ENCODE measurements at places on chromosomes 11 and 22.

- peak; percentile 55 for DNase-seq
Observed at GRCh38 chr11:128936606-128937251, 5.9 kb downstream of the TP53AIP1 start.

DNA sequence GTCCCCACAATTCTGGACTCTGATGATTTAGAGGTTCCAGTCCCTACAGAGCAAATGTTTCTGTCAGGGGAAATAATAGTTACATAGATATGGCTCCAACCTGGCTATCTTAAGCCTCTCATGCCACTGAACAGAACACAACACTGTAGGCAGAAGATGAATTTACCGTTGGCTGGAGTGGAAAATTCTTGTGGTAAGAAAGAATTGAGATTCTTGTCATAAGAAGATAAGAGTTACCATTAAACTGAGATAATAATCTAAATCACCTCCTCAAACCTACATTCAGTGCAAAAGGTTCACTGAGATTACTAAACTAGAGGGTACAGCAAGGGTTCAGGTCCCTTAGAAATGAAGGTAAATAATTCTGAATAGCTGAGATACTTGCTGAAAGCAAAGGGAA is 10.1 kb upstream of the NAALAD2 start:
- DNase-seq = no peak

GRCh38 chr11:118878163-118878563 is 5.5 kb upstream of the CXCR5 start:
- DNase-seq = no peak

GRCh38 chr22:36734171-36735058 is 30.9 kb upstream of the CACNG2 start:
- DNase-seq = no peak

DNA sequence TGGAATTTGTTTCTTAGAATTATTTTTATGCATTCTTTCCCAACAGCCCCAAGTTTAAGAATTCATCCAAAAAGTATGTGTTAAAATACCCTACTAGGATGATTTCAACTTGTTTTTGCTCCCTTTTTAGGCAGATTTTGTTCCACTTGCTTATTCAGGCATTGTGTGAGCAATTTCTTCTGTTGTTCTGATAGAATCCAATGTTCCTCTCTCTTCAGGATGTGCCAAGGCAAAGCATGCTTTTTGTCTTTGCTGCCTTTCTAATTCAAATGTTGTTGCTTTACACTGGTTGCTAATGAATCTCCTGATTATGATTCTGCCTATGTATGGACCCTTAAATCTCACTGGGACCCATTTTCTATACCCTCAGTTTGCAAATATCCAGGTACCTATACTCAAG is 131.2 kb upstream of the ARHGAP42 start:
- DNase-seq = no peak

- DNase-seq = no peak
Observed at GRCh38 chr22:27844656-27845591, 43.4 kb upstream of the MN1 start.

DNA sequence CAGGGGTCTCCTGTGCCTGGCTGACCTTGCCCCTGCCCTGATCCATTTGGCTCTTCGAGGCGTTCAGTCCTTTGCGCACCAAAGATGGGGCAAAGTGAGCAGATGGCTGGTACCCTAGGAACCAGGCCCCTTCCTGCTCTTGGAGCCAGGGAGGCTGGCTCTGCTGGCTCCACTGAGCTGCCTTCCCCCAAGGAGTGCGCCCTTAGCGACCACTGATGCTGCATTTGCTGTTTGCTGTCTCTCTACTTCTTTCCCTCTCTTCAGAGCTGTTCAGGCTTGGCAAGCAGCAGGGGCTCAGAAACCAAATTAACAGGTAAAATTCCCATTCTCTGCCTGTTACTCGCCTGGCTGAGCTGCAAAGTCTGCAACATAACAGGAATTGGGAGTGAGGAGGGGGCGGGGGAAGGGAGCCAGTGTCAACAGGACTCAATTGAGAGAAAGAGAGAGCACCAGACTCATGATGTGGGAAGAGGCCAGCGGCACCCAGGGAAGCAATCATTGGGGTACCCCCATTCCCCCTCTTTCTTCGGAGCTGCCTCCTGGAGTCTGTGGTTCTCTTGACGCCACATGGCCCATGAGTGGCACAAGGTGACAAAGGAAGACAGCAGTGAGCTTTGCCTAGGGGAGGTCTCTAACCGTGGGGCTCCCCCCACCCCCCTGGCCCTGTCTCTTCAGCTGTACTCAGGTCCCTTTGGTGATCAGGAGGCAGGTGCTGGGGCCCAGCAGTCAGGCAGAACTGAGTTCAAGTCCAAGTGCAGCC is 102.3 kb downstream of the TP53I11 start:
- no peak for DNase-seq

GRCh38 chr11:87894961-87895360 is 280.3 kb downstream of the RAB38 start:
- no peak for DNase-seq

- no peak for DNase-seq
Observed at GRCh38 chr11:105189581-105189980, 50.0 kb upstream of the CARD18 start.

DNA sequence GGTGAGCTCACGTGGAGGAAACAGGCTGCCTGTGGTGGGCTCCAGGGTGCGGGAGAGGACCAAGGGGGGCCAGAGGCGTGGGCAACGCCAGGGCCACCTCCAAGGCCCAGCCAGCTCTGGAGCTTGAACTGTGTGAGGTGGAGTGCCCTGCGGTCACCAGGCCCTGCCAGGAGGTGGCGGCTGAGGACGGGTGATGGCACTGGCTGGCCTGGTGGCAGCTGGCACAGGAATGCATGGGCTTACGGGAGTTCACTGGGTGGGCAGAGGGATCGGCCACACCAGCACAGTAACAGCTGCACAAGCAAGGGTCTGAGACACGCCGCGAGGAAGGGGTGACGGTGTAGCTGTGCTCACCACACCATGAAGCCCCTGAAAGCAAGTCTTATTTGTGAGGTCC is 15.8 kb downstream of the TOLLIP start:
- no peak for DNase-seq

DNA sequence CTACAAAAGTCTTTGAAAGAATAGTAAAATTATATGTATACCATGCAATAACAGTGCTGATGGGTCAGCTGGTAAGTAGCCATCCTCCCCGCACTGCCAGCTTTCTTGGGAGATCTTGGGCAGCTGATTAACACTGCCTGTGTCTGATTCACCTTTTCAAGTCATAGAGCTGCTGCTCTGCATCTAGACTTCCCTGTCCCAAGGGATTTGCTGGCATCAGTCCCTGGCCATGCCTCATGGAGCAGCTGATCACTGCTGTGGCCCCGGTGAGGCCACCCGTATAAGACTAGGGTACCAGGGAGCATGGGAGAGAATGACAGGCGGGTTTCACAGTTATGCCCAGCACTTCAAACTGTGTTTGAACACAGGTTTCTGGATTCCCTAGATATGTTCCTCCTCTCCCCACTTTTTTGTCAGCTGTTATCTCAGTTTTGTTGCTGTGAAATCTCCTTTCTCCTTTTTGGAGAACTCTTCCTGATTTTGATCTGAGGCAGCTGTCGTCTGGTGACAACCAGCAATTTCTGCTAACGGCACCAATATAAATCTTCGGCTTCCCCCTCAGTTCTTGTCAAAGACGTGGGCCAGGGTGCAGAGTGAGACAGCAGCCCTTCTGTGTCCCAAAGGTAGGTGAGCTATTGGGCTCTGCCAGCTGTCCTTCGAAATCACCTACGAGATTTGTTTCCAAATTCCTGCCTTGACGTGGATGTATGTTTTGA is 438.9 kb downstream of the NTM start:
- peak; percentile 8 for DNase-seq

- DNase-seq = no peak
Observed at GRCh38 chr11:69413015-69413801, 68.3 kb upstream of the LINC01488 start.

GRCh38 chr22:29635734-29636357 is 32.4 kb downstream of the NF2 start:
- peak; percentile 20 for DNase-seq

GRCh38 chr11:116970485-116971292 is 127.5 kb downstream of the SIK3 start:
- no peak for DNase-seq

DNA sequence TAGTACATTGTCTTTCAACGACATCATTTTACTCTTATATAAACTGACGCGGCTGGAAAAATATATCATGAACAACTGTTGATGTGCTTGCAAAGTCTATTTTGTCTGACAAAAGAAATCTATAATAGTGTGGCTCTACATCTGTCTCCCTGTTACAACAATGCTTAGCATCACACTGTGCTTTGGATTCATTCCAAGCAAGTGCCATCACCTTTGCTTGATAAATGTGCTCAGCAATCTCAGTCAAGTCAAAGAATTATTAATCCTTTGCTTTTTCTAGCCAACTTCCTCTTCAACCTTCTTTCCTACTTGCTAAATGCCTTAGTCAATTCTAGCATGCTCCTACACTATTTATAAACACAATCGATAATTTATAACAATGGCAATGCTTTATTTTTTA is 140.5 kb downstream of the FCHSD2 start:
- DNase-seq = peak; percentile 80

DNA sequence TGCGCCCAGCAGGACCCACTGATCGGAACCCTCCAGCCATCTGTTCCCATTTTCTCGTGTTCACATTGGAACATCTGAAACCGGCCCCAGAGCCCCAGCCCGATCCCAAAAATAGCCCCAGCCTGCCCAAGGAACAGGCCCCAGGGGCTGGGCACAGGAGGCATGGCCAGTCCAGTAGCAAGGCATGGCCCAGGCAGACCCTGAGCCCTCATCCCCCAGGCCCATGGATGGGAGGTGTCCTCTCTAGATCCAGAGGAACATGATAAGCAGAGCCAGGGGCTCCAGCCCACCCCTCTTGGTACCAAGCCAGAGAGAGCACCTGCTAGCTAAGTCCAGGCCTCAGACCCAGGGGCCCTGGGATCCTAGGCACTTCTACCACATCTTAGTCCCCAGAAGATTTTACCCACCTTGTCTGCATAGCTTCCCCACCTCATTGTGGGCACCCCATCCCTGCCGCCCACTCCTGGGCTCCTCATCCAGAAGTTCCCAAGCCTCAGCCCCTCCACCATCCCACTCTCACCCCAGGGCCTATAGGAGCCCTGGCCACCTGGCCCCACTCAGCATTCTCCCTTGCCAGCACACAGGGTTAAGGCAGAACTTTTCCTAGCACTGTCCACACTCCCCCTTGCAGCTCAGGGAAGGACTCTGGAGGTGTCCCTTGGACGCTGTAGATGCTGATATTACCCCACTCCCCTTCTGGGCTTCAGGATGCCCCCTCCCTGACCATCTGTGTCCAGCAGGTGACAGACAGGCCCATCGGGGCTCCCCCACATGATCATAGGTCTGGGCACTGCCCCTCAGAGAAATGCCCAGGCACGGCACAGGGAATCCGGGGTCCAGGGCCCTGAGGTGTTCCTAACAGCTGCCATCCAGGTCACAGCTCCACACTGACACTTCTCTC is 9.5 kb downstream of the BCL9L start:
- DNase-seq = no peak

- no peak for DNase-seq
Observed at GRCh38 chr22:32832174-32832573, 30.7 kb downstream of the TIMP3 start.

- no peak for DNase-seq
Observed at GRCh38 chr11:135069063-135069462, 657.0 kb upstream of the B3GAT1 start.

- DNase-seq = no peak
Observed at GRCh38 chr11:47979378-47980087, 826 bp upstream of the PTPRJ start.

- DNase-seq = no peak
Observed at GRCh38 chr11:73971175-73971719, 11.4 kb downstream of the UCP2 start.

GRCh38 chr11:64474680-64475079 is 115.7 kb downstream of the RPS6KA4 start:
- DNase-seq = no peak

DNA sequence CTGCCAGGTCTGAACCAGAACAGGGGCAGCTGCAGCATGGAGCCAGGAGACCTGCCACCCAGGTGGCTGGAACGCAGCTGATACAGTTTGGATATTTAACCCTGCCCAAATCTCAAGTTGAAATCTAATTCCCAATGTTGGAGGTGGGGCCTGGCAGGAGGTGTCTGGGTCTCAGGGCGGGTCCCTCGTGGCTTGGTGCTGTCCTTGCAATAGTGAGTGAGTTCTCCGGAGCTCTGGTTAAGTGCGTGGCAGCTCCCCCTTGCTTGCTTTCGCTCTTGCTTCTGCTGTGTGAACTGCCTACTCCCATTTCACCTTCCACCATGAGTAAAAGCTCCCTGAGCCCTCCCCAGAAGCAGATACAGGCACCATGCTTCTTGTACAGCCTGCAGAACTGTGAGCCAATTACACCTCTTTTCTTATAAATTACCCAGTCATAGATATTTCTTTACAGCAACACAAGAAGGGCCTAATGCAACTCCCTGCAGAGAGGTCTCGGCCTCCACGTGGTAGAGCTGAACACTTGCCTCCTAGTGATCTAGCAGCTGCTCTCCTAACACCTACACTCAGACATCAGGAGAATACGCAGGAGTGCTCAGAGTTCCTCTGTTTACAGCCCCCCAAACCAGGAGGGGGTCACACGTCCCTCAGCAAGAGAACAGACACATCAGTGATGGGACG is 203.7 kb downstream of the CTTN start:
- DNase-seq = no peak

DNA sequence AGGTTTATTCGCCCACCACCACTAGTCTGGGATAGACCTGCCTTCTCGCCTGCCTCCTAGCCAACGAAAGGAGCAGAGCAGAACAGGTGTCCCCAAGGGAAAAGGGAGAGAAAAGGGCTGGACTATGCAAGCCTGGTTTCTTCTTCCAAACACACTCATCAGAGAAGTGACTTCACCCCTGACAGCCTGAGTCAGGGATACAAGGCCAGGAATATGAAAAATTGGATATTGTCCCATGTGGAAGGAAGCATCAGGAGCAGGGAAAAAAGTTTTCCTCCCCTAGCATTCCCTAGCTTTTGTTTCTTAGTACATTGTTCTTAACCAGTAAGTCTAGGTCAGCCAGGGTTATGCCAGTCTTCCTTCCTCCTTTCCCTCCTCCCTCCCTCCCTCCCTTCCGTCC is 56.9 kb upstream of the TNRC6B start:
- no peak for DNase-seq

DNA sequence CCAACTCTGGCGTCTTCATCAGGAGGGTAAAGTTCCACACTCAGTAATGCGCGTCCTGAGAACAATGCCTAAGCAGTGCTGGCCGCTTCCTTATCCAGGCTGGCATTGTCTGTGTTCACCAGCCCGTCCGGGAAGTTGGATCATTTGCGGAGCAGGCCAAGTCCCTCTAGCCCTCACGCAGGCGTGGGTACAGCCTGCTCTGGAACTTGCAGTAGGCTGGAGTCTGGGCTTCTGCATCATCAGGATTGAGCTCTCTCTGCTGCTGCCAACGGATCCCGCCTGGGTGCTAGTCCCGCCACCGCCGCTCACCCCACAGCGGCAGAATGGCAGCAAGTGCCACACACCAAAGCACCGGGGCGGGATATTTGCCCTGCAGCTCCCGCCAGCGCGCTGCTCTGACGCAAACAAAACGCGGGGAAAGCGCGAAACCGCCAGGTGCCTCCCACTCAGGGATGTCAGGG is 29.0 kb downstream of the GLYATL1 start:
- peak; percentile 80 for DNase-seq

GRCh38 chr22:50119768-50120251 is 30.0 kb downstream of the MOV10L1 start:
- DNase-seq = peak; percentile 6

GRCh38 chr22:27306771-27307170 is 494.8 kb downstream of the MN1 start:
- DNase-seq = no peak
